ENCODE measurements at places on chromosomes 2 and 18. TPM values are rescaled to one million over a fixed set of nuclear protein-coding genes. Genes with fewer than 3 reads are reported as not detected.

COLEC12 gene
- total RNA-seq, result 0.04 TPM

PRKAG3 gene
- total RNA-seq, result not detected

ABI2 gene
- total RNA-seq, result 20.1 TPM

PPP1R7 gene
- 40.5 TPM for total RNA-seq

M1AP gene
- 0.11 TPM for total RNA-seq

CHRNG gene
- total RNA-seq, result not detected

KRTCAP3 gene
- 1.4 TPM for total RNA-seq

MYO5B gene
- 0.27 TPM for total RNA-seq

CCDC148 gene
- 0.64 TPM for total RNA-seq

PTPRN gene
- total RNA-seq, result 0.71 TPM

SLC66A3 gene
- total RNA-seq, result 8.2 TPM

SH3RF3 gene
- 0.02 TPM for total RNA-seq

GPR45 gene
- total RNA-seq, result not detected

RNF144A gene
- 8.8 TPM for total RNA-seq

RUFY4 gene
- total RNA-seq, result not detected

PDE1A gene
- 0.49 TPM for total RNA-seq

STAT4 gene
- 0.34 TPM for total RNA-seq

LIMS4 gene
- 0.74 TPM for total RNA-seq

FZD7 gene
- 1.9 TPM for total RNA-seq

SNRNP27 gene
- 61.0 TPM for total RNA-seq

SH3BP4 gene
- total RNA-seq, result 0.22 TPM

MOCOS gene
- total RNA-seq, result 12.4 TPM

CREG2 gene
- total RNA-seq, result not detected

GKN2 gene
- total RNA-seq, result not detected

FSHR gene
- total RNA-seq, result not detected

COPS8 gene
- 30.0 TPM for total RNA-seq

UGT1A3 gene
- total RNA-seq, result not detected

ADAM23 gene
- total RNA-seq, result 0.02 TPM

C2orf72 gene
- total RNA-seq, result 0.22 TPM

GPR17 gene
- total RNA-seq, result not detected

YES1 gene
- total RNA-seq, result 99.4 TPM

CD207 gene
- not detected for total RNA-seq

RIT2 gene
- not detected for total RNA-seq

CTAGE1 gene
- total RNA-seq, result not detected

ANKRD30BL gene
- not detected for total RNA-seq

XPO1 gene
- total RNA-seq, result 216 TPM

EVX2 gene
- not detected for total RNA-seq

NT5C1B gene
- not detected for total RNA-seq

FAM110C gene
- total RNA-seq, result not detected

SLC4A3 gene
- total RNA-seq, result 0.04 TPM

MAP2 gene
- 0.13 TPM for total RNA-seq

IHH gene
- 0.07 TPM for total RNA-seq

STK11IP gene
- total RNA-seq, result 20.6 TPM

STPG4 gene
- not detected for total RNA-seq

INO80D gene
- total RNA-seq, result 7.7 TPM
